ENCODE measurements at places on chromosomes 3 and 15. TPM values are rescaled to one million over a fixed set of nuclear protein-coding genes. Genes with fewer than 3 reads are reported as not detected.
A peak's percentile ranks its signal among the peaks of the same experiment; 100 is the strongest.

DNA sequence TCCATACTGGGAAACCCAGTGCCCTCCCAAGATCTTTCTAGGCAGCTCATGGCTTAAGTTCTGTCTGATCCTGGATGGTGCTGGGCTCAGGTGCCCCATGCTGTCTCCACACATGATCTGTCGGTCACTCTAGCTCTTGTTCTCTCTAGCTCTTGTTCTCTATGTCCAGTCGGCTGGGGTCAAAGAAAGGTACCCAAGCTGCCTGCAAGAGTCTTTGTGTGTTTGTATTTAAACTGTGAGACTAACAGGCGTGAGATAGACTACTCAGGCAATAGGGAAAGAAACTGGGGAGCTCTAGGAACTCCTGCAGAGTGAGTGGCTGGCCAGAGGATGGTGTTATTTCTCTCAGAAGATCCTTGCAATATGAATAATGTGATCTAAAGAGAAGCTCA, 40.2 kb downstream of the GPR156 start:
- DNase-seq: no peak

GRCh38 chr3:102225407-102226132, 209.2 kb upstream of the ZPLD1 start:
- peak; percentile 43 for DNase-seq

DNA sequence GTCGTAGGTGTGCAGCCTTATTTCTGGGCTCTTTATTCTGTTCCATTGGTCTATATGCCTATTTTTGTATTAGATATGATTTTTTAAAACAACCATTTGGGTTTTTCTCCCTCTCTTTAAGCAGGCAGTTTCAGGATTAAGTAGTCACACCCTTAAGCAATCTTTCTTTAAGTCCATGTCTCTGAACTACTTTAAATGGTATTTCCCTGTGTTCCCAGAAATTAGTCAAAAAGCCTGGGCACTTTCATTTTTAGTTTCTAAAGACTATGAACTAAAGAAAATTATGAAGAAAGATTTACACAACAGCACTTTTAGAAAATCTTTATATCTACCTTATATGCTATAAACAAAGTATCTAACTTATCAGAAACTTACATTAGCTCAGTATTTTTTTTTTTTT, 110.3 kb downstream of the FAIM start:
- DNase-seq: no peak

DNA sequence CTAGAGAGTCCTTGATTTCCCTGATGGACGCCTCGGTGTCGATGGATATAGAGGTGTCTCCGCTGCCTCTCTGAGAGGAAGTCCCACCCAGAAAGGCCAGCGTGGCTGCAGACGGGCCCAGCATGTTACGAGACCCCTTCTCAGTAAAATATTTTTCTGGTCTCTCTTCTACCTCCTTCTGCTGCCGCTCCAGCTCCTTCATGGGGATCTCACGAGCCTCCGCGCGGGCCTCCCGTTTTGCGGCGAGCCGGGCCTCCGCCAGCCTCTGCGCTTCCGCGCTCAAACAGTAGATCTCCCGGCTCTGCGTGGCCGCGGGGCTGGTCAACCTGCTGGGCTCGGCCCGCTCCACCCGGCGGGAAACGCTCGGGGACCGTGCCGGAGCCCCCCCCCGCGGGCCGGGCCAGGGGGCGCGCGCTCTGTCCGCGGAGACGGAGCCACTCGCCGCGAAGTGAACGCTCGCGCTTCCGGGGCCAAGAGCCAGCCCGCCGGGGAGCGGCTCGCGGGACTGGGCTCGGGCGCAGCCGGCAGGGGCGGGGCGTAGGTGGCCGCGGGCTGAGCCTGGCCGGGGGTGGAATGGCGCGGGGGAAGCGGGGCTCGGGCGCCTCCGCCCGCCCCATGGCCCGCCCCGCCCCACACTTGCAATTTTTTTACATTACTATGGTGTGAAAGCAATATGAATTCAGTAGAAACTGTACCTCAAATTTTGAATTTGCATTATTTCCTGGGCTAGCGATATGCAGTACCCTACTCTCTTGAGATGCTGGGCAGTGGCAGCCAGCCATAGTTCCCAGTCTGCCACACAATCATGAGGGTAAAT, 10.2 kb upstream of the KCNMB3 start:
- DNase-seq: peak; percentile 92

Gene RYR3
- total RNA-seq: not detected

GRCh38 chr3:18246336-18247060, 178.6 kb downstream of the SATB1 start:
- no peak for DNase-seq

DNA sequence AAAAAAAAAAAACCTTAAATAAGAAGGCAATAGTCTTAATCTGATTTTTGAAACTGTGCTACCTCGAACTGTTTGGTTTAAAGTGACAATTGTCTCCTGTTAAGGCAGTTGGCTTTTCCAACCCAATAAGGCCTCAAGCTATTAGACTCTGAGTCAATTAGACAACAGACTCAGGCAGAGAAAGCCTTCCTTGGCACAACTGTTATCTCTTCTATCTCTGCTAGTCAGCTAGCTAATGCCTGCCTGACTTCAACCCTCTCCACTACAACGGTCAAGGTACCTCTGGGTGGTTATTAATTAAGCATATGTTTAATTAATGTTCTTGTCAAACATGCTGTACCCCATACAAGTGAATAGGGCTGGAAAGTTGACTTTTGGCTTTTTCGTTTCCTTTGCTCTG, 110.2 kb upstream of the NLGN1 start:
- no peak for DNase-seq

GRCh38 chr3:194556086-194557056, 69.6 kb upstream of the ATP13A3 start:
- DNase-seq: no peak

GRCh38 chr3:119418641-119419040, 44.8 kb downstream of the TMEM39A start:
- no peak for DNase-seq

GRCh38 chr15:80912673-80913072, 76.9 kb downstream of the MESD start:
- DNase-seq: no peak

- DNase-seq: no peak
These were observed 661.7 kb downstream of the MCTP2 start for GRCh38 chr15:94893091-94893490.

Gene BCL2A1
- not detected for total RNA-seq

Gene NPAP1
- total RNA-seq: not detected

DNA sequence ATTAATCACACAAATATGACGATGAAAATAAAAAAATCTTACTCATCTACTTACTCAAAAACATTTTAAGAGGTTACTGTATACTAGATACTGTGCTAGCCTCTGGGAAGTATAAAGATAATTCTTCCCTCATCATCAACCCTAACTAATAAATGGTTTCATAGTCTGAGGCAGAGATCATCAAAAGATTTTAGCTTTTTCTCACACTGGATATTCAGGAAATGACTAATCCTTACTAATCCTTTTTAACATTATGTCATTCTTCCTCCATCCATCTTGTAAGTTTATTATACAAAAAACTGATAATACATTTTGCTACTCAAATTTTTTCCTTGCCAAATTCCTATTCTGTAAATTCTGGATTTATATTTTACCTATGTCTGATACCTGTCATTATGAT, 29.7 kb downstream of the ACAD11 start:
- DNase-seq: no peak

DNA sequence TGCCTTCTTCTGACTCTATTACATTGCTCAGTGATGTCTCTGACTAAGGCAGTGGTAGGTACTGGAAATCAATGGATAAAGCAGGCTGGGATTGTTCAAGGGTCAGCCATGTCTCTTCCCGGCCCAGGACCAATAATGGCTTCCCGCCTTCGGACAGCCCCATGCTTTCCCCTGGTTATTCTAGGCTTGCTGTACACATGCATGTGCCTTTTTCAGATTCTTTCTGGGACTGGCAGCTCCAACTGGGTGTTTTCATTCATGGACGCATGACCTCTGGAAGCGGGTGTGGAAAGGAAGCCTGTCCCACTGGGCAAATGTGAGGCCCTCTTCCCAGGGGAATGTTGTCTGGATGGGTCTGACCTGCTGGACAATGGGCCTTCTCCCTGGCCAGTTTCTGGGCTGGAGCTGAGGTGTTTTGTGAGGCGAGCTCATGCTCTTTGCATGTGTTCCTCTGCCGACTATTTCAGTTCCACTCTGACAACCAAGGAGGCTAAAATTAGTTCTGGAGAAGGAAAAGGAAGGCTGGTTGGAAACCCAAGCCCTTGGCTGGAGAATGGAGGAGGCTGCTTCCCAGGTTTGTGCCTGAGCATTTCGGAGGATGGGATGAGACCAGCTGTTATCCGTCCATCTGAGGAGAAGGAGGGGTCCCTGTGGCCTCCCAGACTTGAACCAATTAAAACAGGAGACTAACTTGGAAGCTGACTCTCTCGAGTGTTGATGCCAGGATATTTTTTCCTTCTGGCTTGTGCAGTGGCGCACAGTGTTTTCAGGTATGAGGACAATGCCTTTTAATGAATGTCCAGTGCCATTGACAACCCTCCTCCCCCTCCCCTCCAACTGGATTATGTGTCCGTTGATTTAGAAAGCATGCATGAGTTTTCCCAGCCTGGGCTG, 6.9 kb downstream of the ACVR2B start:
- no peak for DNase-seq

DNA sequence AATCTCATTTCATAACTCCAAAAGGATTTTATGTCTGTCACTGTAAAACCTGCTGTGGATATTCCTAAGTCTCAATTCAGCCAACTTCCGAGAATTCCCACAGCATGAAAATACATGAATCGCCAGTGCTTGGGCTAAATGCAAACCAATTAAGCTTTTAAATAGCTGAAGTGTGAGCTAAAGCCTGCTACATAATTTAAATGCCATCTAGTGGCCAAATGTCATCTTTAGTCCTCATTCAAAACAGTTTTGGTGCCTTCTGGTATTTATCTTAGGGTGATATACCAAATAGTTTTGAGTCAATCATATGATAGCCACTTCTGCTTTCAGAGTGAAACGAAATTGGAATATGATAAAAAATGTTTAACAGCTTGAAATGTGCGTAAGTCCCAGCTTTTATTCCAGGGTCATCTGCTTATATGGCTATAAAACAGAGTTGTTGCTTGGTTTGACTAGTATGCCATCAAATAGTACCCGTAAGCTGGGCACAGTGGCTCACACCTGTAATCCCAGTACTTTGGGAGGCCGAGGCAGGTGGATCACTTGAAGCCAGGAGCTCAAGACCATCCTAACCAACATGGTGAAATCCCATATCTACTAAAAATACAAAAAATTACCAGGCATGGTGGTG, 41.8 kb upstream of the CCNL1 start:
- DNase-seq: no peak

GRCh38 chr3:131501949-131502348, 822 bp downstream of the MRPL3 start:
- no peak for DNase-seq

- DNase-seq: no peak
These were observed 31.1 kb upstream of the DYNC1LI1 start for GRCh38 chr3:32601722-32602121.

- no peak for DNase-seq
These were observed 27.8 kb downstream of the LIPC start for GRCh38 chr15:58459560-58459959.

GRCh38 chr3:30680789-30681648, 74.6 kb downstream of the TGFBR2 start:
- DNase-seq: no peak

DNA sequence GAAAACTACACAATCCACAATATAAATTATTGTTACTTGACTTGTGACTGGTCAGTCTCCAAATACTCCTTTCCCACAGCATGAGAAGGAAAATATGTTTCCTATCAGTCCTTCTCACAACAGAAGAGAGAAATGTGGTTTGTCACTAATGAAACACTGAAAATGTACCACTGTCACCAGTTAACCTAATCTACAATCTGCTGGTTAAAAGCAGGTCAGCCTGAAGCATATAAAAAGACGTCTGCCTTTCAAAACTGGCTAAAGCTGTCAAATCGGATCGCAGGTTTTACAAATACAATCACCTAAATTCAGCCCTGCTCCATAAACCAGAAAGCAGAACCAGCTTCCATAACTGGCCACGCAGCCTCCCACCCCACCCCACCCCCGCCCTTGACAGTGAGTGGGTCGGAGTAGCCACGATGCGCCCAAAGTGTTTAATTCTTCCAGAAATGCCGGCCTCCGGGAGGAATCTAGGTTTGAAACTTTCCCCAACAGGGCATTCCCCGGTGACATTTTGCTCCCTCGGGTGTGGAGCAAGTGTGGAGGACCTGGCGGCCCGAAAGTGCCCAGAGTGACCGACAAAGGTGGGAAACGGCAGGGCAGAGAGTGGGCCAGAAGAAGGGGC, 682 bp downstream of the ETFA start:
- no peak for DNase-seq

Gene SEMA3F
- total RNA-seq: 1.7 TPM

- no peak for DNase-seq
These were observed 559.9 kb upstream of the MCTP2 start for GRCh38 chr15:93671387-93671943.

DNA sequence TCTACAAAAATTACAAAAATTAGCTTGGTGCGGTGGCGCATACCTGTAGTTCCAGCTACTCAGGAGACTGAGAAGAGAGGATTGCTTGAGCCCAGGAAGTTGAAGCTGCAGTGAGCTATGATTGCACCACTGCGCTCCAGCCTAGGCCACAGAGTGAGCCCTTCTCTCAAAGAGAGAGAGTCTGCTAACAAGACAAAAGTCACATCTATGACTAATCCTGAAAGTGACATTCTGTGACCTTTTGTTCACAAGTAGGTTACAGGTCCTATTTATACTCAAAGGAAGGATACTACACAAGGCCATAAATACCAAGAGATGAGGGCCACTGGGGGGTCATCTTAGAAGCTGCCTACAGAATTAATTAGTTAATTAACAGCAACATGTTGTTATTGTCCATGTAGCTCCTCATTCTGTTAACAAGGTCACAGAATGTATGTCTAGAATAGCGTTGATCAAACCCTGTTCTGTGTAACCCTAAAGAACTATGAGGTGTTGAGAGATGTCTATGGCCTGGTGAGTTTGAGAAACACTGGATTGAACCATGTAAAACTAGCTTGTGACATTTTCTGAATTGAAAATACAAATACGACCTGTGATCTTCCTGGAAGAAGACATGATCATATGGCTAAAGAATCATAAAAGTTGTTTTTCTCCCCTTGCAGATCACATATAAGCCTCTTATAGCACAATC, 97.0 kb downstream of the SAMMSON start:
- DNase-seq: no peak

- no peak for DNase-seq
These were observed 319.8 kb downstream of the FHIT start for GRCh38 chr3:60931452-60931851.

Gene CD200
- not detected for total RNA-seq

GRCh38 chr15:70526221-70526973, 237.0 kb downstream of the UACA start:
- peak; percentile 48 for DNase-seq

- peak; percentile 78 for DNase-seq
These were observed 68.4 kb upstream of the TNFAIP8L3 start for GRCh38 chr15:51162865-51163762.

Gene LRRC3B
- not detected for total RNA-seq
